ENCODE measurements at places on chromosomes 6 and 20.

- no peak for DNase-seq
Observed at GRCh38 chr20:19310541-19310940, 98.1 kb downstream of the SLC24A3 start.

- no peak for DNase-seq
Observed at GRCh38 chr6:114432400-114432799, 89.6 kb upstream of the HS3ST5 start.

DNA sequence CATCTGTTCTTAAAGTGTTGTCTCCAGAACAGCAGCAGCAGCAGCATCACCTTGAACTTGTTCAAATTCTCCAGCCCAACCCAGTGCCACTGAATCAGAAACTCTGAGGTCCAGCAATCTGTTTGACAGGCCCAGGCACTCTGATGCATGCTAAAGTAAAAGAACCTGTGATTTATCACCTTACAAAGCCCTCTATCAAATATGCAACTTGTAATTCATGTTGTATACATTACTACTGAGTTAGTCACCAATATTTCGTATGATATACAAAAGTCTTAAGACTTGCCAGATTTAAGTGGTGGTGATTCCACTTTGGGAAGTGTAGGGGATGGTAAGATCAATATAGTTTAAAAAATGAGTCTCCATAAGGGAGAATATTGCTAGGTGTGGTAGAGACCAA, 6.0 kb upstream of the CD164 start:
- DNase-seq, result no peak

DNA sequence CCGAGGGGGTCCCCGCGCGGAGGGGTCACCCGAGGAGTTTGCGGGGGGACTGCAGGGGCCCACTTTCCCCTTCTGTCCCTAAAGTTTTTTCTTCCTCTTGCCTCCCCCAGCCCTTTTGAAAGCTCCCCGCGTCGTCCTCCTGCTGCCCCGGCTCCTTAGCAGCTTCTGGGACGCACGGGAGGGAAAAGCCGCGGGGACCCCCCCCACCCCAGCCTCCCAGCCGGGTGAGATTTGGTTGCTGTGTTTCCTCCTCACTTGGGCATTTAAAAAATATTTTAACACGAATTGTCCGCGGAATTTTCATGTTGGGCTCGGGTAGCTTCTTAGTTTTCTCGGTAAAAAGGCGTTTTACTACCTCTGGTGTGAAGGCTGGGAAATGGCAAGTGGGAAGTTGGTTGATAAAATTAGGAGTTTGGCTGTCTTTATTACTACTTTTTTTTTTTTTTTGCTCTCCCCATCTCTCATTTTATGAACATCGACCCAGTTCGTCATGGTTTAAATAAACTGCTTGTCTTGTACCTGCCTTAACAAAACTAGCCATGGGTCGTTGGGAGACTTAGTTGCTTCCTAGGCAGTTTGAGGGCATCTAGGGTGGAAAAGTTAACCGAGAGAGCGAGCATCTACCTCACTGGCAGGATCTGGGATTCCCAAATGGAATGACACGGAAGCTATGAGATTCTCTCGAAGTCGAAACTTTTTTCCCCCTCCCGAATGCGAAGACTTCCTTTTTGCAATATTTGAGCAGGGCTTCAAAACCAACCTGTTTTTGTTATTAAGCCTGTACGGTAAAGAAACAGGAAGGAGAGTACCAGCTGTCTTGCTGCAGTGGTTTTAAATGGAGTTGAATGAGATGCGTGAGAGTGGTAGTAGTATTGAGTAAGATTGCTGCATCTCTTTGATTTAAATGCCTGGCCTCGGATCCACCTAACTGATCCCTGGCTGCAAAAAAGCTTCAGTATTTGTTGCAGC, 868 bp downstream of the NCOA3 start:
- DNase-seq, result peak; percentile 71

GRCh38 chr20:23691675-23692074, 2.8 kb upstream of the CST4 start:
- no peak for DNase-seq
